ENCODE measurements at places on chromosomes 2 and 18.

- DNase-seq = no peak
Observed at GRCh38 chr2:111654829-111655228, 229.2 kb downstream of the ANAPC1 start.

GRCh38 chr2:97067279-97068004 is 27.2 kb downstream of the FAHD2B start:
- DNase-seq = no peak

- DNase-seq = no peak
Observed at GRCh38 chr18:24539866-24540617, 79.6 kb downstream of the HRH4 start.

- no peak for DNase-seq
Observed at GRCh38 chr2:39091543-39091942, 29.3 kb downstream of the SOS1 start.

- no peak for DNase-seq
Observed at GRCh38 chr2:105391058-105391627, 7.7 kb downstream of the FHL2 start.

DNA sequence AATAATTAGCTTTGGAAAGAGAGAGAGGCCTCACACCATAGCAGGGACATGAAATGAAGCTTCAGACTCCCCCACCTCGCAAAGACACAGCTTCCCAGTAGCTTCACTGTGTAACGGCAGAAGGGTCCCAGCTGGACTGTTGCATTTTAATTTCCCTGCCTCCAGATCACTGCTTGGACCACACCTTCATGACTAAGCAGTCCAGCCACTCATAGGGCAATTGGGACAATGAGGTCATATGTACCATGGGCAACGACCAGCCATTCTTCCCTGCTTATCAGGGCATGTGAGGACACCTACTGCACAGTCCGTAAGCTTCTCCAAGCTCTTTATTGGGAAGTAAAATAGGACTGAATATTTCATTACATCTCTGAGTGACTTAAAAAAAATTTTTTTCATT is 183.0 kb downstream of the MREG start:
- DNase-seq = no peak

DNA sequence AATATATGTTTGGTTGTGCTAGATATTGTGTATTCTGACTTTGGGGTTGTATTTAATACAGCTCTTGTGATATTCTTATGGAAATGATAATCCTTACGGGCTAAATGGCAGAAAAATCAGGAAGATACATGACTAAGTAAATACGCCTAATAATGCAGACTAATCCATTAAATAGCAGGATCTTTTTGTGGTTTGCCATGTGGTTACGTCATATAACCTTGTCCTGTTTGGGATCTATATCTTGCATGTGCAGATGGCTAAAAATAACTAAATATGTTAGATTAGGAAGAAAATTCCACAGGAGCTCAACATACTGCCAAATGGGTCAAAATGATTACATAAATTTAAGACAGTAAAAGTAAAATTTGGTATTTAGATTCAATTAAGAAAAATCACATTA is 83.0 kb downstream of the NEB start:
- no peak for DNase-seq

DNA sequence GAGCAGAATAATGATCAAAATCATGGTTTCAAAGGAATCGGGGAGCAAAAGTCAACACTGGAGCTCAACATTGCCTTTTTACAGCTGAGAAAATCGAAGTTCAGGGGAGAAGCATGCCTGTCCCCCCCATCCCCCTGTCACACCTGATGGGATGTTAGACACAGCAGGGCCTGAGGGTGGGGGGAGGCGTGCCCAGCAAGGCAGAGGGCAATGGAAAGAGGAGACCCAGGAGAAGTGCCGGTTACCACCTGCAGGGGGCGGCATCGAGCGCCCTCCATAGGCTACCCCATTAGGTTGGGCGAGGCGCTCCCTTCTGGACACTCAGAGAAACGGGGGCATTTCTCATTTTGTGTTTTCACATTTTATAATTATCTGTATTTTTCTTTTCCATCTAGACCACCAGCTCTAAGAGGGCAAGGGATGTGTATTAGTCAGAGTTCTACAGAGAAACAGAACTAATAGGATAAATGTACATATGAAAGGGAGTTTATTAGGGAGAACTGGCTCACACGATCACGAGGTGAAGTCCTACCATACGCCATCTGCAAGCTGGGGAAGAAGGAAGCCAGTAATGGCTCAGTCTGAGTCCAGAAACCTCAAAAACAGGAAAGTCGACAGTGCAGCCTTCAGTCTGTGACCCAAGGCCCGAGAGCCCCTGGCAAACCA is 271.3 kb downstream of the LRATD1 start:
- DNase-seq = peak; percentile 33

- no peak for DNase-seq
Observed at GRCh38 chr18:9055185-9055584, 47.3 kb upstream of the NDUFV2 start.

DNA sequence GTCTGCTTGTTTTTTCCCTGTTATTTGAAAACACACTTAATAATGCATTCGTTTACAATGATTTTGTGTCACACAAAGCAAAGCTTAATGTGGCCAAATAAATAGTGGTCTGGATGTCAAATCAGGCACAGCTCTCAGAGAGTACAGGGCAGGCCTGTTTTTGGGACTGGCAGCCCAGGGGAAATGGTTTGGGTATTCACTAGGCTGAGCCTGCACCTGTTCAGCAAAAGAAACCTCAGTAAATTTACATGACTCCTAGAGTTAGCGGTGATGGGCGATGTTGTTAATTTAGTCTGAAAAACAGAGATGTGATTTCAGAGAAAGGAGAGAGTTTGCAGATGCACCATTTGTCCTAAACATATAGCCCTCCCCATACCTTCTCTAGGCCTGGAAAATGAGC is 197.1 kb downstream of the ALK start:
- DNase-seq = no peak

GRCh38 chr18:44882163-44882868 is 201.6 kb downstream of the SETBP1 start:
- DNase-seq = no peak

DNA sequence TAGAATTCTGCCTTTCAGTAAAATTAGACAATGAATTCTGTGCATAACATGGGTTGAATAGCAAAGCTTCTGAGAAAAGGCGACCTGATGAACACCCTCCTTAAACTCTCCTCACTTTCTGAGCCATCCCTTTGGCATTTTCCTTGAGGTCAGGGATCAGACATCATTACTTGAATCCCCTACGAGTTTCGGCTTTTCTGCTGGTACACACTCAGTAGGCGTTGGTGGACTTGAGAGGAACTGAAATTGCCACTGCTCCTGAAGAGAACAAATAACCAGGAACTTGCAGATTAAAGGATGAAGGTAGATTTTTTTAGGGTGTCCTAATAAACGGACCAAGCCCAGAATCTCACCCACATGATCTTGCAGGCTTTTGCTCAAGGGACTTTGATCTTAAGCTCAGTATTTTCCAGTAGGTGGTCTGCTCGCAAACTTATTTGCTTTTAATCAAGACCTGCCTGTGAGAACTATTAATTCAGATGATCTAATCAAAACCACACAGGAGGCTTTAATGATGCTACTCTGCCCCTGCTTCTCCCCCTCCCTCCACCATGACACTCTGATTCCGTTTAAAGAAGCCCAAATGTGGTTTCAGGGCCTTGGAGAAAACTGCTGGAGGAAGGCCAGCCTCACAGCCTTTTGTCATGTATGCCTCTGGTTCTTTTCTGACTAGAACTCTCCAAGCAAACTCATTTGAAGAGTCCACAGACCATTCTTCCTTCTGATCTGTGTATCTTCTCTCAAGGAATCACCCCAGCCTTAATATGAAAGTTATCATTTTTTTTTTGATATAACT is 124.9 kb downstream of the PRKCE start:
- no peak for DNase-seq

- DNase-seq = no peak
Observed at GRCh38 chr18:53864770-53865169, 359.7 kb downstream of the MBD2 start.

- DNase-seq = no peak
Observed at GRCh38 chr2:169388161-169388560, 25.8 kb upstream of the LRP2 start.

GRCh38 chr2:106104332-106105062 is 89.6 kb downstream of the UXS1 start:
- DNase-seq = peak; percentile 83

DNA sequence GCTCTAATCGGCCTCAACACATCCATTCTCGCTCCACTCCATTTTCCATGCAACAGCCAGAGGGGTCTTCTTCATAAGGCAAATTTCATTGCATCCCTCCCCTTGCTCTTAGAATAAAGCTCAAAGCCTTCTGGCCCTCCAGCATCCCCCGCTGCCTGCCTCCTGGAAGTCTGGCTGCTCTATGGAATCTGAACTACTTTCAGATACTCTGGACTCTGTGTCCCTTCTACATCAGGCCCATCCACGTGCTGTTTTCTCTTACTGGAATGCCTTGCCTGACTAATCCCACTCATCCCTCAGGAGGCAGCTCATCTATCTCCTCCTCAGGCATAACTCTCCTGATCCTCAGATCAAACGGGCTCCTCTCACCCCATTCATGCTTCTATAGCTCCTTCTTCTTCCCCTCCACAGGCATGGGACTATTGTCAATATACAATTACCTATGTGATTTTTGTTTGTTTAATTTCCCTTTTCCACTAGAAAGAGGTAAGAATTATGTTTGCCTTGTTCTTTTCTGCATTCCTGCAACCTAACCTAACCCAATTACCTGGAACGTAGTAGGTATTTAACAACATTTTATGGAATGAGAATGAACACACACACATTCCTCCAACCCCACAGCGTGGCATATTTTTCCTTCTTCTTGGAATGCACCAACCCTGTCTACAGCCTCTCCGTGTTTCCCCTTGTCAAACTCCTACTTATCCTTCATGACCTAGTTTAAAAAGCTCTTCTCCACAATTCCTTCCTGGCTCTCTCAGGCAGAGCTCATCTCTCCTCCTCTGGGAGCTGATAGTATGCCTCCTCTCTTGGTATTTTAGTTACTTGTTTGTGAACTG is 49.5 kb downstream of the LBH start:
- no peak for DNase-seq

GRCh38 chr2:136207030-136207623 is 89.2 kb upstream of the CXCR4 start:
- DNase-seq = peak; percentile 20

- no peak for DNase-seq
Observed at GRCh38 chr2:152359573-152360363, 24.8 kb downstream of the FMNL2 start.

DNA sequence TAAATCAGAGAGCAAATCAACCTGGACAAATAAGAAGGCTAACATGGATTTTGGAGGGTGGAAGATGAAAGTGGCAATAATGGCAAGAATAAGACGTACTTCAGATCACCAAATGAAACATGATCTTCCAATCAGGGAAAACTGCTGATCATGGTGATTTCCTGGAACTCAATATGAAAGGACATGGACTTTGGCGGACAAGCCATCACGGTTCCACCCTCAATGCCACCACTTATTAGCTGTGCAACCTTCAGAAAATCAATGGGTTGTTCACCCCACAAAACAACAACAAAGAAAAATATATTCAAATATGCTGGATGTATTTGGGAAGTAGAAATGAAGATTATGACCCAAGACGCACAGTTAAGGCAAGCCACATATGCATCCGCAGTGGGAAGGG is 81.7 kb downstream of the PPP1R1C start:
- DNase-seq = no peak

- no peak for DNase-seq
Observed at GRCh38 chr2:46074501-46074900, 222.7 kb upstream of the EPAS1 start.

GRCh38 chr2:42219160-42219559 is 50.0 kb downstream of the EML4 start:
- no peak for DNase-seq

DNA sequence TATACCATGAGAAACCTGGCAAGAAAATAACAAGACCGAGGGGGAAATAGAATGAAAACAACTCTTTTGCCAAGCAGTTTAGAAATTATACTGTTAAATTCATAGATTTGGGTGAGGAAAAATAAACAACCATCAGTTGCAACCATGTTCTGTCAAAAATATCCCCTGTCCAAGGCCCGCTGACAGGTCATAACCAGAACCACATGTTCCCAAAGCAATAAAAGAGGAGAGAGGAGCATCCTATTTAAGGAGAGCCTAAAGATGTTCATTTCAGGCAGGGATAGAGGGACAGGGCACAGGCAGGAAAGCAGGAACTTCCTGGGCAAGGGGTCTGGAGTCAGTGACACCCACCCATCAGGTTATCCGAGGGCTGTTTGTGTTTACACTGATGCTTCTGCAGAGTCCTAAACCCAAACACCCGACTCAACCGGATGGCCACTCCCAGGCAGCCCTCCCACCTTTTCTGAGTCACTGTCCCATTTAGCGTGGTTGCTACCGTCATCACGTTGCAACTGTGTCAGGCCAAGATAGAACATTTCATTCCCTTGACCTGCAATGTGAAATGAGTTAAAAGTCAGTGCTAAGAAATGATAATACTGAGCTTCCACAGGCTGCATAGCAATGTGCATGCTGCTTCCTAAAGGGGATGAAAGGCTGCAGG is 468.3 kb upstream of the RAB12 start:
- DNase-seq = no peak

- peak; percentile 41 for DNase-seq
Observed at GRCh38 chr2:216084547-216084946, 2.8 kb downstream of the TMEM169 start.

GRCh38 chr2:27717070-27717795 is 53.5 kb downstream of the SLC4A1AP start:
- DNase-seq = no peak

DNA sequence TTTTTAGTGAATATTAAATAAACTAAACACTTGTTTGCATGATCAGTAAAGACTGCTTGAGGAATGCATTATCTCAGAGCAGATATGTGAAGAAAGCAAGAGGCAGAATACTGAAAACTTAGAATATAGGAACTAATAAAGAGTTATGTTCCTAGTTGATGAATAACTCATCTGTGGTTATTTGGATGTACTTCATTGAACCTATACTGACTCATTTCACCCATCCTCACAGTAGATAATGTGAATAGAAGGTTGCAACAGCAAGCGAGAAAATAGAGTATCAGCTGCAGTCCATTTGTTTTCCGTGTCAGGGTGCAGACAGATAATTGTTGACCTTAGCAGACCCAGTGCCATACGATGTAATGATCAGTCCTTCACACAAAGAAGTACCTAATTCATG is 945.7 kb upstream of the LRRTM1 start:
- no peak for DNase-seq

DNA sequence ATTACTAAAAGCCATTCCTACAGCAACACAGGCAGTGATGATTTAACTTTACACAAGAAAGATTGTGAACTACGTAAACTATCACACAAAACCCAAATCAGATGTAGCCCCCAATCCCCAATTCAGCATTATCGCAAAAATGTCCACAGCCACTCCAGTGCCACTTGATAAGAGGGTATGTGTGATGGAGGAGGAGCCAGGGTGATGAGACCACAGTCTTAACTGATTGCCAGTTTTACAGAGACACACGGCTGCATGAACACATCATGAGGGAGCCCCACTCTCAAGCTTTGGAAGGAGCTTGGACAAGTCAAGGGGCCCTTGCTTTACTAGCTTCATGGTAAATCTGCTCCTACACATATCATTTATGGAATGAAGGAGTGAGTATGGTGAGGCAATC is 116.0 kb downstream of the FAM161A start:
- DNase-seq = no peak

GRCh38 chr2:7019191-7019590 is 102.0 kb downstream of the RNF144A start:
- DNase-seq = no peak
